ENCODE measurements at places on chromosomes 4 and X.
A peak's percentile ranks its signal among the peaks of the same experiment; 100 is the strongest.

GRCh38 chr4:73855406-73855805 is 2.3 kb downstream of the PF4V1 start:
- no peak for DNase-seq

DNA sequence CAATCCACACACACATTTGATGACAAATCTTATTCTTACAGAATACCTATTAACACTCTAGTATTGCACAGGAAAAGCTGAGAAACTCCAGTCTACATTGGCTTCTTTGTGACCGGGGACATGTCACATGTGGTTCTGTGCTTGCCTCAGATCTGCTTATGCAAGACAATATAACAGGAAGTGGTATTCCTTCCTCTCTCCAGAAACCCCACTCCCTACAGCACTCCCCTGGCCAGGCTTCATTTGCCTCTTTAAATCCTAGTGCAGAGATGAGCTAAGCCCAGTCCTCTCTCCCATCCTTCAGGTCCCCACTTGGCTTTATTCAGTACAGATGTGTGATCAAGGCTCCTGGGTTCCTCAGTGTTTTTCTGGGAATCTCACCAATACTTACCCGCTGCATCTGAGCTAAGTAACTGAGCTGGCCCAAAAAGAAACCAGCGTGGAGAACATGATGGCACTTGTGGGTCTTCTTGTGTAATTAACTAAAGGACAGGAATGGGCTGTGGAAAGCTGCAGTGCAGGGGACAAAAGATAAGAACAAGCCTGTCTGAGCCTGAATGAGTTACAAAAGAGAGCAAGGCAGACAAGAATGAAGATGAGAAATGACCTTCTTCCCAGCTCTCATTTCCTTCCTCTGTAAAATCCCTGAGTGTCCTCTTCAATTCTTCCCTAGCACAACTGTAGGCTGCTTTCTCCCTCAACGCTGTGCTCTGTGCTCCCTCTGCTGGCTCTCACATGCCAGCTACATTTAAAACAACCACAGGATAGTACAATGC is 105.6 kb downstream of the HNRNPD start:
- peak; percentile 68 for DNase-seq

DNA sequence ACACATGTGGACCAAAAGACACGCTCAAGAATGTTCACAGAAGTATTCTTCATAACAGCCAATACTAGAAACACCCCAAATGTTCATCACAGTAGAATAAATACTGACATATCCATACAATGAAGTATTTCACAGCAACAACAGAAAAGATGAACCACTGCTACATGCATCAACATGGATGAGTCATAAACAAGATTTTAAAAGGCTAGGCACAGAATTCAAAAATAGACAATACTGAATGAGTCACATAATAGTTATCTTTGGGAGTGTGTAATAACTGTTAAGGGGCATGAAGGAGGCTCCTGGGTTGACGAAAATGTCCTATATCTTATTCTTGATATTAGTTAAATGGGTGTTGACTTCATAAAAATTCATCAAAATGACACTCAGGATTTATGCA is 43.5 kb downstream of the CLOCK start:
- no peak for DNase-seq

DNA sequence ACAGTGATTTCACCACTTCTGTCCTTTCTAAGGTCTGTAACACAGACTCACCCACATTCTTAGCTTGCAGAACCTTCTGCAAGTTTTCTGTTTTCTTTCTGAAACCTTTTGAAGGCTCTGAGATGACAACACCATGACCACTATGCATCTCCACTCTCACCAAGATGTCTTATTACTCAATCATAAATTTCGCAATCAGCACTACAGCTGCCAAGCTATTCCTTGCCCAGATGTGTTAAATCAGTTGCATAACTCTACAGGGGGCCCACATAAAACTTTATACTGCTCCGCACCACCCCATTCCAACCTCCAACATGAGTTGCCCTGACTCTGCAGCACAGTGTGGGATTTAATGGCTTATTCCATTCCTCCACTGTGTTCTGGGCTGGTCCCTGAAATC is 229.9 kb downstream of the COL25A1 start:
- no peak for DNase-seq

GRCh38 chr4:168734703-168735678 is 238.1 kb downstream of the PALLD start:
- no peak for DNase-seq

DNA sequence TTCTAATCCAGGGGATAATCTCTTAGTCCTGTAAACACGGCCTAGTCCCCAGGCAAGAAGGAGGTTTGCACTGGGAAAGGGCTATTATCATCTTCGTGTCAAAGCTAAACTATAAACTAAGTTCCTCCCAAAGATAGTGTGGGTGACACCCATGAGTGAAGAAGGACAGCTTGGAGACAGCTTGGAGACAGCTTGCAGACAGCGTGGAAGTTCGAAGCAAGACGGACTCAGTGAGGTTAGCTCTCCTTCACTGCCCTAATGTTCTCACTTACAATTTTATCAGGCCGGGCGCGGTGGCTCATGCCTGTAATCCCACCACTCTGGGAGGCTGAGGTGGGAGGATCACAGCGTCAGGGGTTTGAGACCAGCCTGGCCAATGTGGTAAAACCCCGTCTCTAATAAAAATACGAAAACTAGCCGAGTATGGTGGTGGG is 19.2 kb upstream of the PLCXD1 start:
- no peak for DNase-seq

- DNase-seq = no peak
Measured at GRCh38 chr4:68272380-68272779, 26.9 kb upstream of the TMPRSS11B start.

DNA sequence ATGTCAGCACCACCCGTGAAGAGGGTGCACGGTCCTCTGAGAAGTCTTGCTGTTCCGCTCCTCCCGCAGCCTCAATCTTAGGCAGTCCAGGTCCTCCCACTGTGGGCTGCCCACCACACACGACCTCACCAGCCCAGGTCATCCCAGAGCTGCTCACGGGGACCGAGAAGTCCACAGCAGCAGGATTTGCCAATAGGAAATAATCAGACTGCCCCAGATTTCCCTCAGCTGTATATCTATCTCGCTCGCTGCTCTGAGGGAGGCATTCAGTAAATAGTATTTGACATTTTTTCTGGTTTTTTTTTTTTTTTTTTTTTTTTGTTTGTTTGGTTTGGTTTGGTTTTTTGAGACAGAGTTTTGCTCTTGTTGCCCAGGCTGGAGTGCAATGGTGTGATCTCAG is 83.8 kb downstream of the STOX2 start:
- DNase-seq = no peak

DNA sequence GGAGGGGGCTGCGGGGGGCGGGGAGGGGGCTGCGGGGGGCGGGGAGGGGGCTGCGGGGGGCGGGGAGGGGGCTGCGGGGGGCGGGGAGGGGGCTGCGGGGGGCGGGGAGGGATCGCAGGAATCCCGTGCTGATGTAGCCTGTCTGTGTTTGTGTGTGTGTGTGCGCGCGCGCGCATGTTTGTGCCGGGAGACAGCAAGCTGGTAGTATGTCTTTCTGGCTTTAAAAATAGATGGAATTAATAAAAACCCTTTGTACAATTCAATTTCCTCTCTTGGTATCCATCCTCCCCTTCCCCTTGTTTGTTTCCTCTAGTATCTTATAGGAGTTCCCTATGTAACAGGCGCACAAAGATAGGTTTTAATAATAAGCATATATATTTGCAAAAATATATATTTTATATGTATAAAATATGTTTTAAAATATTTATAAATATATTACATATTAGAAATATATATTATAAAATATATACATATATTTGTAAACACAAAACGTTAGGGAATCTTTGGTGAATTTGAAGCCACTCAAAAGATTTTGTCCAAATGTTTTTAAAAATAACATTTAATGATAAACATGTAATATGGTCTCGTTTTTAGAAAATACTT is 782 bp downstream of the ARHGAP24 start:
- no peak for DNase-seq

DNA sequence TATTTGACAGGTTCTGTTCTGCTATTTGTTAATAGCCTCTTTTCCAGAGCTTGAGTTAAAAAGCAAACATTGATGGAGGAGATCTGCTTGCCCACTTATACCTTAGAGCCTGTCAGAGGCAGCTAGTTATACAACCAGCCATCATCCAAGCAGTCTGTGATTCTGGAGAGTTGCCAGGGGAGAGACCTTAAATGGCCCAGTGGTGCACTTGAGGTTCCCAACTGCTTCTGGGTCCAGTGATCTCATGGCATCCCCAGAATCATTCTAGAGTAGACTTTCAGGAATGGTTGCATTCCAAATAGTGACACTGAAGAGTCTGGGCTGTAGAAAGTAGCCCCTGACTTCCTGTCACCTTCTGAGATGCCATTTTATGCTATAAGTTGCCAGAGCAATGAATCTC is 160.7 kb downstream of the FHIP1A start:
- DNase-seq = no peak

GRCh38 chr4:150874338-150875226 is 140.5 kb downstream of the LRBA start:
- DNase-seq = no peak

GRCh38 chr4:118833192-118833820 is 2.6 kb downstream of the SEC24D start:
- DNase-seq = no peak

DNA sequence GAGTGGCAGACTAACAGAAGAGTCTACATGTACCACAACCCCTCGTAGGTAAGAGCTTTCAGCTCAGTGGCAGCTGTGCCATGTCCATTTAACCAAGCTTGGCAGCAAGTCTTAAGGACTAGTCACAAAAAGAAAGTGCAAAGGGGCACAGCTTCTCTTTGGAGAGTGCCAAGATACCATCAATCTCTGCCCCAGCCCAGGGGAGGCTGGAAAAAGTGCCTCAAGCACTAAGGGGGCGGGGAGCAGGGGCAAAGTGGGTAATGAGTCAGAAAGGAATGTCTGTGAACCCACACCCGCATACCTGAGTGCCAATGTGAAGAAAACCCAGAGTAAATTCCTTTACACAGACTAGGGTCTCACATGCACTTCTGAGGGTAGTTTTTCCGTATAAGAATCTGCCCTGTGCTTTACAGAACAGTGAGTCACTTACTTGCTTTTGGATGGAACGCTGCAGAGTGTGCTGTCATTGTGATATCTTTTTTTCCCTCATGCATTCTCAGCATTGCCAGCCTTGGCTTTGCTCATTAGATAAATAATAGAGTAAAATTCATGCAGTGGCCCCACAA is 219.8 kb downstream of the ZNF674 start:
- DNase-seq = peak; percentile 78

- DNase-seq = no peak
Measured at GRCh38 chr4:74583757-74584156, 138.8 kb downstream of the AREG start.

- no peak for DNase-seq
Measured at GRCh38 chr4:78809928-78810835, 34.0 kb downstream of the BMP2K start.

DNA sequence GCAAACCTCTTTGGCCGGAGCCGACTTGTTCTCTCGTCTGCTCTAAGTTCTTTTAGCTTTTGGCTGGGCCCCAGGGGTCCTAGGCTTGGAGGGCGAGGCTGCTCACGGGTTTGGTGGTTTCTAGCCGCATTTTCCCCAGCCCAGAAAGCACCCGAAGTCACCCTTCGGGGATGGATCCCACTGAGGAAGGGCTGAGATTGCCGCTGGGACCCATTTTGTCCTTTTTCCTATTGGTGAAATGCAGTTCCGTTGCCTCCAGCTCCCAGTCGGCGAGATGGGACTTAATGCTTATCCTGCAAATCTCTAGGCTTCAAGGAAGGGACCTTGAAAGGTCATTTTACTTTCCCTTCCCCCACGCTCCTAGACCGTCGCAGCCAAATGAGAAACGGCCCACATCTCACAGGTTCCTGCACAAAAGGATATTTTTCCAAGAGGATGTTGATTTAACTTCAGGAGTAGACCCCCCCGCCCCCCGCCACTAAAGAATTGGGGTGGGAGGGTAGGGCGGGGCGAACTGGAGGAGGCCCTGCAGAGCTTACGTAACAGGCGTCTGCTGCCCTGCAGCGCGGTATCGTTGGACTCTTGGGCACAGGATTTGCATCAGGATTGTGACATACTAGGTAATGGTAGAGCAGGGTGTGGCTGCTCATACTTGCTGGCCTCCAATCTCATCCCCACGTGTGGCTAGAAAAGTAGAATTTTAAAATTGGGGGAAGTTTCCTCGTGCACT is 564 bp downstream of the PGK1 start:
- DNase-seq = peak; percentile 55

DNA sequence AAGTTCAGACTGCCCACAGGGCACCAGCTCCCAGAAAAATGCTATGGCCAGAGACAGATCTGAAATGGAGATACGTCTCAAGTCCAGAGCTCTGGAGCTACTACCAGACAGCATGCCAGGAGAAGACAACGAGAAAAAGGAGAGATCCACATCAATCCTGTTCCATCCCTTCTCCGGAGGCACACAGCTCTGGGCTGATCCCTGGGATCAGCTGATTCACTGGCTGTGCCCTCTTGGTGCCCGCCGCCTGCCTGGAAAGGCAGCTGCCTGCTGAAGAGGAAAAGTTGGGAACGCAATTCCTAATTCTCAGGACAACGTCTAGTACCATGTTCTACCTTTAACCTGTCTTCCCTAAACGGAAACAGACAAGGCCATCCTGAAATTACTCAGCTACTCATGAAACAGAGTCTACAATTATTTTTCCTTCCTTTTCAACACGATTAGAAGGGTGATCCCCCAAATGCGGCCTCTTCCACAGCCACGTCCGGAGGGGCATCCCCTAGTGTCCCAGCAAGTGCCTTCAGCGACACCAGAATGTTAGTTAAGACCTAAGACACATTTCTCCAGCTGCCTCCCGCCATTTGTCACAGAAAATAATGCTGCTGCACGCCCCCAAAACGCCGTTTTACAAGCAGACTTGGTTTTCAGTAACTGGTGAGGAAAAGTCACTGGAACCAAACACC is 2.4 kb downstream of the ZFYVE28 start:
- DNase-seq = peak; percentile 42

DNA sequence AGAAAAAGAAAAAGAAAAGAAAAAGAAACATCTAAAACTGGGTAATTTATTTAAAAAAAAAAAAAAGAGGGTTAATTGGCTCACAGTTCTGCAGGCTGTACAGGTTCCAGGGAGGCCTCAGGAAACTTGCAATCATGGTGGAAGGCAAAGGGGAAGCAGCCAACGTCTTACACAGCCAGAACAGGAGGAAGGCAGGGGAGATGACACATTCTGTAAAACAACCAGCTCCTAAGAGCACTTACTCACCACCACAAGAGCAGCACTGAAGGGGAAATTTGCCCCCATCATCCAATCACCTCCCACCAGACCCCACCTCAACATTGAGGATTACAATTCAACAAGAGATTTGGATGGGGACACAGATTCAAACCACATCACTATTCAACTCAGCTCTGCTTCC is 36.8 kb upstream of the TMEM184C start:
- no peak for DNase-seq

- no peak for DNase-seq
Measured at GRCh38 chr4:138595731-138596460, 353.7 kb upstream of the SLC7A11 start.

- no peak for DNase-seq
Measured at GRCh38 chr4:159169404-159170302, 66.8 kb downstream of the RAPGEF2 start.

GRCh38 chrX:19133231-19133630 is 11.0 kb upstream of the ADGRG2 start:
- DNase-seq = no peak

- no peak for DNase-seq
Measured at GRCh38 chrX:65726715-65727114, 59.3 kb downstream of the MSN start.

GRCh38 chr4:39390603-39391002 is 16.1 kb upstream of the KLB start:
- DNase-seq = no peak
